Stimulated activated CD4-positive, alpha-beta T cell treated with anti-CD3 and anti-CD28 coated beads, Interleukin-12 subunit alpha, Interleukin-12 subunit beta, amount 100 ng/mL, for 4 hours (primary cell): ENCODE measurements at places on chromosomes 3 and 15.

DNA sequence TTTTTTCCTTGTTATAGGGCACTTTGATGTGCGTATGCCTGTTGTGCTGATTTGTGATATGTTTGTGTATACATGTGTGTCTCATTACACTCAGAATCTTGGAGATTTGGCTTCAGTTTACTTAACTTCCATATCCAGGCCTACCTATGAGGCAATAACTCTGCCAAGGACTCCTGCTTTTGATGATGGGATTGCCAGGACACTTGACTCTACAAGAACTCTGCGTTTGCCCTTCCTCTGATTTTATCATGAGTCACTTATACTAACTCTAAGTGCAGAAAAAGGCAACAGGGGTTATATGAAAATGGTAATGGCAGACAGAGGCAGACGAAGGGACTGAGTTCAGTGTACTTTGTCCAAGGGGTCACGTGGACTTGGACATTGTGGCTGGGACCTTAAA is 33.6 kb downstream of the MCTP2 start:
- DNase-seq = no peak

DNA sequence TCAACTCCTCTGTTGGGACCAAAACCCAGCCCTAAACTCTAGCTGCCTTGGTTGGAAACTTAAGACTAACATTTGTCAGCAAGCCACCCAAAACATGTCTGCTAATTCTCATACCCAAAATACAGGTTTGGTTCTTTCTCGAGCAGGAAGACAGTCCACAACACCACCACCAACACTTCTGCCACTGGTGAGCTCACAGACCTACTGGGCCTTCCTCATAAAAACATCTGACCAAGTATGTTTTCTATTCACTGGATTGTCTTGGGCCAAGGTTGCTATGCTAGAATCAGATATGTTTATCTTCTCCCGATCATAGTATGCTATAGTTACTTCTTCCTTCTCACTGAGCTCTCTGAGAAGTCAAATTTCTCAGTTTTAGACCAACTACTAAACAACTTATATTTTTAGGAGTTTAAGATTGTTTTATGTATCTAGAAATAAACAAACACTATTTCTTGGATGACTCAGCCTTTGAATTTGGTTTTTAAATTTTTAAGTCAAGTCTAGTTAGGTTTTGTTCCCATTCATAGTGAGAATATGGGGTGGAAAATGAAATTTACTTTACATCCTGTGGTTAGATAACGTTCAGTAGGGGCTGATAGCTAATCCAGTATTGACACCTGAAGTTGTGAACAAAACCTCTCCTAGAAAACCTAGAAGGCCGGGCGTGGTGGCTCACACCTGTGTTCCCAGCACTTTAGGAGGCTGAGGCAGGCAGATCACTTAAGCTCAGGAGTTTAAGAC is 360.5 kb downstream of the RSL24D1 start:
- no peak for DNase-seq

DNA sequence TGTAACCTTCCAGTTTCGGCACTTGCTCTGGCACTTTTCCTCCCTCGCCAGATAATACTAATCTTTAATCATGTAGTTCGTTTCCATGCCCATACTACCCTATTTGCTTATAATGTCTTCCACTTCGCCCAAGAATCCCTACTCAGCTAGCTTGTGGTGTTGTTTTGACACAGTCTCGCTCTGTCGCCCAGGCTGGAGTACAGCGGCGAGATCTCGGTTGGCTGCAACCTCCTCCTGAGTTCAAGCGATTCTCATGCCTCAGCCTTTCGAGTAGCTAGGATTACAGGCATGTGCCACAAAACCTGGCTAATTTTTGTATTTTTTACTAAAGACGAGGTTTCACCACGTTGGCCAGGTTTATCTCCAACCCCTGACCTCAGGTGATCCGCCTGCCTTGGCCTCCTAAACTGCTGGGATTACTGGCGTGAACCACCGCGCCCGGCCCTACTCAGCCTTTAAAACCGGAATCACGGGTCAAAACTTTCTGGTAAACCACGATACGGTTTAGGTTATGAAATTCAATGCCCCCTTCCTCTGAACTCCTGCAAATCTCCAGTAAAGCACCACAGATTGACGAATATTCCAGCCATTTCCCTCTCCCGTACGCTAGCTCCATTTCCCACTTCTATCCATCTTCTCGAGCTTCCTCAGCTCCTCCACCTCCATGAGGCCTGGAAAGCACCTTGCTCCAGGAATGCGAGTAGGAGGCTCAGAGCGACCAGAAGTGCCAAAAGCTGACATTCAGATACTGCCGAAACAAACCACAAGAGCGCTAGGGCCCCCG is 878 bp upstream of the RAD51 start:
- DNase-seq = no peak

GRCh38 chr15:61527836-61528580 is 298.9 kb upstream of the RORA start:
- DNase-seq = no peak

DNA sequence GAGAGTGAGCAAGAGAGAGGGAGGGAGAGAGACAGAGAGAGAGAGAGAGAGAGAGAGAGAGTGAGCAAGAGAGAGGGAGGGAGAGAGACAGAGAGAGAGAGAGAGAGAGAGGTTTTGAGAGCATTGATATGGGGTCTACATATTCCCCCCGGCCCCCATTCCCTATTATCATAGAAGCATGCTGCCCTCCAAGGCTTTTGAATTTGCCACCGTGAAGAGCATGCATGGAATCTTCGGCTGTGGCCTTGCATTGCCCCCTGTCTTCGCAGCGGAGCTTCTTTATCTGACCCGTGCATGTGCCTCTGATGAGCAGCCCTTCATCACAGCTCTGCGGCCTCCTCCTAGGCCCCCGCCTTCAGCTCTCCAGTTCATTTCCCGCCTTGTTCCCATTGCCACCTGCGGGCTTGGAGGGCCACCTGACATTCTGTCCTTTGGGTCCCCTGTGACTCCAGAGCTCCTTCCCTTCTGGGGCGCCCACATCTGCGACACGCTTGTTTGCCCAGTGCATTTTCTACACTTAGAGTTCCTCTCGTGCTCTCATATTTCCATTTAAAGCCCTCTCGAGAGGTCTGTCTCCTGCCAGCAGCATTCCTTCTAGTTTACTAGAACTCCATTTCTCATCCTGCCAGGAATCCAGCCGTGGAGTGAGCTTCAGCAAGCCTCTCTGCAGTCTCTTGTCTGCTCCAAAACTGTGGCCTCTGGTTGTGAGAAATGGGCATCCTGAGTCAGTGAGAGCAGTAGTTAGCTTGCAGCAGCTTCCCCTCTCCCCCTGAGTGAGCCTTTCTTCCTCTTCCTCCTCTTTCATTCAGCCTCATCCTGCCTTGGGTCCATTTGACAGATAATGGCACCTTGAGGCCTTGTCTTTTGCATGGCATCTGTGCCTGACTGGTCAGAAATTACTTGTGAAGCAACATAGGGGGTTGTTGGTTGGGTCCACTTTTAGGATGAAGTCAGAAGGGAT is 25.3 kb downstream of the LPP start:
- no peak for DNase-seq

DNA sequence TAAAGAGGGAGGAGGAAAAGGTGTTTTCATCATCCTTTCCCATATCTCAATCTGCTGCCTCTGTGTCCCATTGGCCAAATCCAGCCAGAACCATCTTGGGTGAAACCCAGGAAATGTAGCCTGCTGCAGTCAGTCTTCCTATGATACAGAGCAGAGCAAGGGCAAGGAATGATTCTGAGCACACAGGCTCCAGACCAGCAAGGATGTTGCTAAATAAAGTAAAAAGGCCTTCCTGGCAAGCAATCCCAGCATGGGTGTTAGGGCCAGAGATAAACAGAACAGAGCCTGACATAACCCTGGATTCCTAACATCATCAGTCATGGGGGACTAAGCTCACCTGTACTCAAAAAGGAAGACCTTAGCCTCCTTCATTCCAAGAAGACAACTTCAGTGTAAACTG is 90.7 kb upstream of the AGTR1 start:
- DNase-seq = no peak
